A172 (cell line): ENCODE measurements at places on chromosomes 4 and X. TPM values are rescaled to one million over a fixed set of nuclear protein-coding genes. Genes with fewer than 3 reads are reported as not detected.

F9 gene
- total RNA-seq: not detected in 2 replicates

PLXNB3 gene
- total RNA-seq: 13.8 and 14.3 TPM in 2 replicates

TLL1 gene
- total RNA-seq: 0.02 TPM in 1 of 2 replicates, not detected in the other

PROM1 gene
- 0.02 TPM in 1 of 2 replicates, not detected in the other for total RNA-seq

NXF2B gene
- 0.29 and 1.2 TPM in 2 replicates for total RNA-seq
